ENCODE measurements at places on chromosomes 11 and 22.

DNA sequence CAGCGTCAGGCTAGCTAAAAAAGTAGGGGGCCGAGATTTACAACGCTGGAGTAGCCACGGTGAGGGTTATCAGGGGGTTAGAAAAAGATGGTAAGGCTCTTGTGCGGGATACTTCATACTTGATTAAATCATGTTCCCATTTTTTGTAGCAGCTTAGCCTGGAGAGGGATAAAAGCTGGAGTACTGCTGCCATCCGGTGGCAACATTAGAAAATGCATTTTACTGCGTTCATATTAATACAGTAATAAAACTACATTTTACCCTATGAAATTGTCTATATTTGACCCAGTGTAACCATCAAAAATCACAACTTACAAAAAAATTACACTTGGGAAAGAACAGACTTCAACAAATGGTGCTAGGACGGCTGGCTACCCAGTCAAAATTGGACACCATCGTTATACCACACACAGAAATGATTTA lies 17.3 kb downstream of the RPUSD4 start:
- DNase-seq, result peak; percentile 20

DNA sequence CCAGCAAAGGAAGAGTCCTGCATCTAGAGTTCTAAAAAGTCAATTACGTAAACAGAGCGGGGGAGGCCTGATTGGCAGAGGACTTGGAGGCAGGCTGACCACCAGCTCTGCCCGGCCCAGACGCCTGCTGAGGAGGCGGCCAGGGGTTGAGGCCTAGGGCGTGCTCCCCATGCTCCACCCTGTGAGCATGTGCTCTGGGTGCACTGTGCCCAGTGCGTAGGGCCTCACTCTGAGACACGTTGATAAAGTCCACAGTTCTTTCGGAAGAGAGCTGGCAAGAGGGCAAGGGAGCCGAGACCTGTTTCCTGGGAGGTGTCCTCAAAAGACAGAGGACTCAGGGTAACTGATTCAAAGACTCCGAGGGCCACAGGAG lies 25.2 kb downstream of the GRIK4 start:
- DNase-seq, result no peak

GRCh38 chr22:30445438-30446145 lies 20.0 kb downstream of the MTFP1 start:
- DNase-seq, result no peak

- no peak for DNase-seq
These were observed 562.5 kb upstream of the LRRC4C start for GRCh38 chr11:42021911-42022310.

- no peak for DNase-seq
These were observed 1114.2 kb upstream of the RAG2 start for GRCh38 chr11:37712251-37712650.

- peak; percentile 55 for DNase-seq
These were observed 33.0 kb downstream of the PTPRJ start for GRCh38 chr11:48013269-48013901.

DNA sequence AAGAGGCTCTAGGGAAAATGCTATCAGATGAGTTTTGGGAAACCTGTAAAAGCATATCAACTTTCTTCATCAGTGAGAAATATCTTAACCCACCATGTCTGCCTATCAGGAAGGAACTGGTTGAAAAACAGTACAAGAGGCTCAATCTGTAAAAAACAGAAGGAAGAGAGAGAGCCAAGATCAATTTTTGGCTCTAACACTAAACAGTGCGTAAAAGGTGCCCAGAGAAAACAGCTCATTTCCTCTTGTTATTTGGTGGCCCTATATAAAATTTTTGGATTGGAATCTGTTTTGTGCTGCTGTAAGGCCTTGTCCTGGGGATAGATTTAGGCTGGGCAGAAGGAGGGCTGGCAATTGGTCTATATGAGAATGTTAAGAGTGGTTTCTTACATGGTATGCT lies 12.1 kb downstream of the MS4A2 start:
- no peak for DNase-seq

- no peak for DNase-seq
These were observed 34.0 kb upstream of the P4HA3 start for GRCh38 chr11:74345420-74345819.

GRCh38 chr11:93587858-93588581 lies 44.8 kb upstream of the SMCO4 start:
- no peak for DNase-seq

DNA sequence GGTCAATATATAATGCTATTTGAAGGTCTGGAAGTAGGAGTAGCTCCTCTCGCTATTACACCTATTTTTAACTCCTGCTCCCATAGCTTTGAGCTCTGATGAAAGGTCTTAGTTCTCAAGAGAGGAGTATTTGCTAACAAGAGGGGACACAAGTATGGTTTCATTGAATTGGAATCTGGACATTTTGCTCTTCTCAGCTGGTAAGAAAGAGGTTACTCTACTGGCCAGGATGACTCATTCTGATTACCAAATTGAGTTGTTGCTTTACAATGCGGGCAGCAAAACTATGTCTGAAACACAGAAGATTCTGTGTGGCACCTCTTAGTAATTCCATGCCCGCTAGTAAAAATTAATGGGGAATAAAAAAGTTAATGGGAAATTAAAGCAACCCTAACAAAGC lies 63.6 kb upstream of the EP300 start:
- no peak for DNase-seq

DNA sequence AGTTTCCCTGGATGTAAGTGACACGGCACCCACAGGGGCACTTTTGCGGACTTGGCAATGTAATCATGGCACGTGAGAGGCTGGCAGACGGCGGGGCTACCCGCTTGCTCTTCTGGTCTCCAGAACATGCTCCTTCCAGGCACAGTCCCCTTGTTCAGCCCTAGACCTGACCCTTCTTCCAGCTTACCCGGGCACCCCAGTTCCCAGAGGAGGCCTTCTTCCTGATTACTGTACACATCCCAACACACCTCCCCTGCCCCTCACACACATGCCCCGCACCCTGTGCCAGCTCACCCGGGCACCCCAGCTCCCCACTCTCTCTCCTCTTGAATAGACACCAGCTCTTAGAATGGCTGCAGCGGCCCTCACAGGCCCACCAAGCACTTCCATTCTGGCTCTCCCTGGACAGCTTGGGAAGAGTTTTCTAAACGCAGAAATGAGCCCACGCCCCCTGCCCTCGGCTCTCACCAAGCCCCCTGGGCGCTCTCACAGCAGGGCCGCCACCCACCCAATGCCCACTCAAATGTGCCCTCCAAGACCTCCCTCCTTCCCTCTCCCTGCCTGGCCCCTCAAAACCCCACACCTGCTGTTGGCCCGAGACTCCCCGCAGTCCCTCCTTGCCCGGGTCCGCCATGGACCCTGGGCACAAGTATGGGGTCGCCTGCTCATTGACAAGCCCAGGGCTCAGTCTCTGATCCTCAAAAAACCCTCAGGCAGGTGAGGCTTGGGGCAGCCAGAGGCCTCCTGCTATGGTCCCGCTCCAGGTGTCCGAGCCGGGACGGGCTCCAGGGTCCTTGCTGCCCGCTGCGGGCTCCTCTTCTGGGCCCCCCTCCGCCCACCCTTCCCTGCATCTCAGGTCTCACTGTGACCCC lies 88.5 kb downstream of the WNT7B start:
- DNase-seq, result no peak

DNA sequence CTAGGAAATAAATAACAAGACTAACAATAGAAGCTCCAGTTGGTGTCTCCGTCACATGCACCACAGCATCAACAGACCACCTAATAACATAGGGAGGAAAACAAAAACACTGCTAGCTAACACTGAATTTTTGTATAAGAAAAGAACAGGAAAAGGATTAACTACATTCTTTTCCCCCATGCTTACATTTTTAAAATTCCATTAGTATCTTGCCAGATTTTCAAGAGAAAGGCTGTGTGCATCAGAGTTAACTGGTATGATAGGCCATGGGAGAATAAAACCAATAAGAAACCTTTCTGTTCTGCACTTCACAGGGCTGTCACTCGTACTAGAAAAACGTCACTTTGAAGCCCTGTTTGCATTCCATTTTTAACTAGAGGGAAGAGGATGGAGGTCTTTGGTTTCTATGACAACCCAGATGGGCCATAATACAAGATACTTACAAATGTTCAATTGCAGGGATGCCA lies 79.0 kb downstream of the LARGE2 start:
- no peak for DNase-seq

- DNase-seq, result no peak
These were observed 92.3 kb upstream of the ZC3H12C start for GRCh38 chr11:110000850-110001249.

DNA sequence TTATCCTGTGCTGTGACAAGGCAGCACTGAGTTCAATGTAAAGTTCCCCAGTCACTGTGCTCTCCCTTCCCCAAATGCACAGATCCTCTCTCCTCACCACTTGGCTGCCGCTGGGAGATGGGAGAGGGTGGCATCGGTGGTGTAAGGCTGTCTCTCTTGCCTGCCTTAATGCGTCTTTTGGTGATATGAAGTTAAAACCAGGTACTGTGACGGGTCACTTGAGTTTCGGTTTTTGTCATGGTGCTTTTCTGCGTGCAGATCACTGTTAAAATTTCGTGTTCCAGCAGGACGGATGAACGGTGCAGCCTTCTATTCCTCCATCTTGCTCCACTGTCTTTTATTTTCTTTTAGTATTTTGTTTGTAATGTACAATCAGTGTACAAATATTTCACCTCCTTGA lies 18.6 kb downstream of the GLB1L2 start:
- DNase-seq, result no peak

DNA sequence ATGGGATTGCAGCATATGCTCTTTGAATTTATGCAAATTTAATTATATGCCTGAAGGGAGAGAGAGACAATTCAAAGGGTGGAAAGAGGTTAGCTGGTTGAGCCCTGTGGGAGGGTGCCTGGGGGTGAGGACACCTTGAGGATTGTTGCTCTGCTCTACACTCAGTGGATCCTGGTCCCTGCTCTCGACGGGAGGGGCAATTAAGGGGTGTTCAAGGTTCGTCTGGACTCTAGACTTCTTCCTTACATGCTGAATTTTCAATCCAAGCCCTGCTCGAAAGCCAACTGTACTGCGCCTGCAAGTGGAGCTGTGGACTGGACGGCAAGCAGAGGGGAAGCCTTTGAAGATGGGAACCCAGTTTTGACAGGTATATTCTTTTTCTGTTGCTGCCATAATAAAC lies 15.5 kb upstream of the OR5M11 start:
- DNase-seq, result no peak

- no peak for DNase-seq
These were observed 13.5 kb downstream of the TEAD1 start for GRCh38 chr11:12687740-12688139.

GRCh38 chr11:7512525-7513233 lies 1.1 kb upstream of the PPFIBP2 start:
- no peak for DNase-seq

DNA sequence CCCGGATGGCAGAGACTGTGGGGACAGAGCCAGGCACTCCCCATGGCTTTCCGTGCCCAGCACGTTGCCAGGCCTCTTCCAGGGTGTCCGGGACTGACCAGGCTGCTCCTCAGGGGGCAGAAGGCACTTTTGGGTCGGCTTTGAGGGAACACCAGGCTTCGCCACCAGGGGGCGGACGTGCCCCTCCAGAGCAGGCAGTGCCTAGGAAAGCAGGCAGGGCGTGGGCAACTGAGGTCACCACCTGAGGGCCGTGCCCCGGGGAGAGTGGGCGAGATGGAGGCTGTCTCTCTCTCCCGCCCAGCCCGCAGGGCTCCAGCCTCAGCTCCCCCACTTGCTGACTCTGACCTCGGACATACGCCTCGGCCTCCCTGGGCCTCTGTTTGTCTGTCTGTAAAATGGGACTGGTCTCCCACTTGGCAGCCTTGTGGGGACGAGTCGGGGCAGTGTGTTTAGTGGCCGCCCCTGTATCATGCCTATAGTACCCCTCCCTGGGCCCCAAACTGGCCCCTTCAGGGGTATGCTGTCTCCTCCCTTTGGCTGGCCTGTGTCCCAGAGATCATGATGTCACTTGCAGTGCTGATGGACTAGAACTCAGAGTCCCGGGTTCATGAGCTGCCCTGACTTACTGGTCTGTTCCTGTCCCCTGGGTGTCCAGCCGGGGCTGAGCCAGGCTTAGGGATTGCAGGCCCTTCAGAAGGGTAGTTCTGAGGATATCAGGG lies 4.4 kb upstream of the PRR5 start:
- peak; percentile 84 for DNase-seq

GRCh38 chr11:33320814-33321330 lies 63.7 kb downstream of the HIPK3 start:
- DNase-seq, result no peak

- DNase-seq, result no peak
These were observed 20.0 kb upstream of the SMIM38 start for GRCh38 chr11:69135420-69136363.

GRCh38 chr11:72637198-72637597 lies 37.0 kb downstream of the PDE2A start:
- no peak for DNase-seq

DNA sequence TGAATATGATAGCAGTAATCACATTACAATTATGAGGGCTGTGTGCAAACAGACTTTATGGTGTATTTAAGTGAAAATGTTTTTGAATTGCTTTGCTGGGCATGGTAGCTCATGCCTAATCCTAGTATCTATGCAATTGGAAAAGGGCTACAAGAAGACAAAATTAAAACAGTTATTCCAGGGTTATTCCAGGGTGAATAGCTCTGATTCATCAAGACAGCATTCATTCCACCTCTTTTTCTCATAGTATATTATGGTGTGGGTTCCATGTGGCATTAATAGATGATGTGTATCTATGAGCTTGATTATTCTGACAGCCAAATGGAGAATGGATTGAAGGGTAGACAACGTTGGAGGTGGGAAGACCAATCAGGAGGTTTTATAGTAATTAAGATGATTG lies 12.1 kb upstream of the SIDT2 start:
- no peak for DNase-seq

DNA sequence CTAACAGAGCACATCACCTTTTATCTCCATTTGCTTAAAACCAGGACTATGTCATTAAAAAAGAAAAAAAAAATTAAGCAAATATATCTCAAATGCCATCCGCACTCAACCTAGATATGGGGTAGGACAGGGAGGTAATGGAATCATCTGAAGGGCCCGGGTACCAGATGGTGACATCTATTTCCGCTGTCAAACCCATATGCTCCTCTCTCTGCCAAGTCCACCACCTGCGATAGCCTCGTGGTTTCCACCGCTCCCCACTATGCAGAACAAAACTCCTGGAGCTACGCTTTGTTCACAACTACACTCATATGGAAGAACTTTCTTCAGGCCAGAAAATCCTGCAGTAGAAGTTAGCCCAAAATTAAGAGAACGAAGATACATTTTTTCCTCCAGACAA lies 31.4 kb downstream of the FEZ1 start:
- no peak for DNase-seq

DNA sequence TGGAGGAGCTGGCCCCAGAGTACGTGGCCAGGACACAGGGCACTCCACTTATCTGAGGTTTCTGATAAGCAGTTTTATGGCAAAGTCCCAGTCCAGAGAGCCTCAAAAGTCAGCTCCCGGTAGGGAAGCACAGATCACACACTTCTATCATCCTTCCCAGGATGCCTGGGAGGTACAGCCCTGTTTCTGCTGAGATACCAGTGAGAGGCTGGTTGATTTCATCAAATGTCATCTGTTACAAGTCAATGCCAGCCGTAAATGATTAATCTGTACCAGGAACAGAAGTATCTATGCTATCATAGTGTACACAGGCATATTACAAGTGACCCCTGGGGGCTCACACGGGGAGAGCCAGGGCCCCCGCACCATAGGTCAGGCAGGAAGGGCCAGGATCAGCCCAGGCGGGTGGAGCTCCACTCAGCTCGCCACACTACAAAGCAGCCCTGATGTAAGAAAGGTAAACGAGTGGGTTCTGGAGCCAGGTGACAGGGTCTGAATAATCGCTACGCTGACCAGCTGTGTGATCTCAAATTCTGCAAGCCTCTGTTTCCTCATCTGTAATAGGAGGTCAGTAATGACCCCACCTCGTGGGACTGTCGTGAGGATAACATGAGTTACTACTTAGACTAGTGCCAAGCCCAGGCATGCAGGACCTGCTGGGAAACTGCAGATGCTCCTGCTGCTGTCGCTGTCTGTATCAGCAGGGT lies 17.6 kb downstream of the PLA2G6 start:
- no peak for DNase-seq
